Fibroblast of lung (primary cell): ENCODE measurements at places on chromosomes 1 and 21. TPM values are rescaled to one million over a fixed set of nuclear protein-coding genes. Genes with fewer than 3 reads are reported as not detected.

- no peak for DNase-seq
These were observed 20.9 kb downstream of the BATF3 start for GRCh38 chr1:212678456-212679410.

GRCh38 chr1:30029677-30030076 lies 693.7 kb downstream of the MATN1 start:
- DNase-seq, result no peak

DNA sequence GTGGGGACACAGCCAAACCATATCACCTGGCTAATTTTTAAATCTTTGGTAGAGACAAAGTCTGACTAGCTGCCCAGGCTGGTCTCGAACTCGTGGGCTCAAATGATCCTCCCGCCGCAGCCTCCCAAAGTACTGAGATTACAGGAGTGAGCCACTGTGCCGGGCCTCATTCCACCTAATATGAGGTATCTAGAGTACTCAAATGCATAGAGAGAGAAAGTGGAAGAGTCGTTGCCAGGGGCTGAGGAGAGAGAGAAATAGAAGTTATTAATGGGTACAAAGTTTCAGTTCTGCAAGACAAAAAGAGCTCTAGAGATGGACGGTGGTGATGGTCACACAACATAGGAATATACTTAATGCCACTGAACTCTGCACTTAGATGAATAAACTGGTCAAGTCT lies 119.6 kb downstream of the TOMM20 start:
- DNase-seq, result no peak

- DNase-seq, result no peak
These were observed 5.4 kb upstream of the ZNF281 start for GRCh38 chr1:200415227-200415626.

- peak; percentile 92 for DNase-seq
These were observed 384.9 kb downstream of the HLX start for GRCh38 chr1:221263831-221264767.

GRCh38 chr1:65265651-65266351 lies 43.5 kb upstream of the DNAJC6 start:
- peak; percentile 32 for DNase-seq

- no peak for DNase-seq
These were observed 11.9 kb downstream of the COL16A1 start for GRCh38 chr1:31691951-31692350.

- DNase-seq, result no peak
These were observed 10.5 kb downstream of the PTPRF start for GRCh38 chr1:43541141-43541540.

- DNase-seq, result no peak
These were observed 18.6 kb upstream of the FMN2 start for GRCh38 chr1:240073097-240073496.

DNA sequence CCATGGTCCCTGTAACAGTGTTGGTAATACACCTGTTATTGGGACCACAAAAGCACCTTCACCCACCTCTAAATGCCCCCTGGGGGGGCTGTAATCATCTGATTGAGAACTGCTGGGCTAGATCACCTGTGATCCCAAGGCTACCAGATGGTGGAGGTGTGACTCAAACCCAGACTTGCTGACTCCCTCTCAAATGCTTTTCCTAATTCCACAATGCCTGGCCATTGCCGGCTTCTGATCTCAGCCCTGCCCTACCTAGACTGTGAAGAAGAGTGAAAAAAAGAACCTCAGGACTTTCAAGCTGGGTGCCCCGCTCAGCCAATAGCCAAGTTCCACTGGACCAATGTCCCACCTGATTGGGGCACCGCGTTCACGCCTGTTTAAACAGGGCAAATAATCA lies 9.6 kb downstream of the TMEM9 start:
- no peak for DNase-seq

DNA sequence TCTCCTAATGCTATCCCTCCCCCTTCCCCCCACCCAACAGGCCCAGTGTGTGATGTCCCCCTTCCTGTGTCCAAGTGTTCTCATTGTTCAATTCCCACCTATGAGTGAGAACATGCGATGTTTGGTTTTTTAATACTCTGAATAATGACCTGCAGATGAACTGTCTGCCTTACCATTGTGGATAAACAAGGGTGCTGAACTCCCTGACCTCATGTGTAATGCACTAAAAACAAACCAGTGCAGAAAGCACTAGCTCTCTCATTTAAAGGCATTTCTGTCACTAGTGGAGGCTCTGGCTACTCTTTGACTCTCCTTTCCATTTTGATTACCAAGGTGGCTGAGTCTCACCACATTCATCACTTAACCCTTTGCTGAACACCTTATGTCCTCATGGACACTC lies 23.1 kb upstream of the TRAF3IP3 start:
- no peak for DNase-seq

Gene MAPKAPK2
- 74.4 and 85.7 TPM in 2 replicates for polyA plus RNA-seq
